ENCODE measurements at places on chromosomes 7 and 10.

DNA sequence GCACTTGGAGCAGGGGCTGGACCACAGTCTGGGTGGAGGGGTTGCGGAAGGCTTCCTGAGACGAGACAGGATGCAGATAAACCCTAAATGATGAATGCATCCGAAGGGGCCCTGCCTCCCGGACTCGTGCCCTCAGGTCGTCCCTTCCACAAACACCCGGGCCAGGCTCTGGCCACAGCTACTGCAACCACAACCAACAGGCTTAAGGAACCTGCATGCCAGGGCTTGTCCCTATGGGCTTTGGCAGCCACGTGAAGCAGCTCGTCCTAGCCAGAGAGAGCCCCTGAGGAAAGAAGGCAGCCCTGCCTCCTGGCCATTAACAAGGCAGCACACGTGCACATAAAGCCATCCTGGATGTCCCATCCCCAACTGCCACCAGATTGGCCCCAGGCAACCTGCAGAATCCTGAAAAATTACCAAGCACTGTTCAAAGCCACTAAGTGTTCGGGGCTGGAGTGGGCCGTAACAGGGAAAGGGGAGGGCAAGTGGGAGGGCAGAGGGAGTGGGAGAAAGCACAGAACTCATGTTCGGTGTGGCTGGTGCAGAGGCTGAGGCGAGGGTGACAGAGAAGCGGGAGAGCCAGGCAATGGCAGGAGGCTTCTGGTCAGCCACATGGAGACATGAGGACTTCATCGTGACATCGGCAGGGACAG lies 62.7 kb downstream of the MAD1L1 start:
- peak; percentile 61 for DNase-seq

DNA sequence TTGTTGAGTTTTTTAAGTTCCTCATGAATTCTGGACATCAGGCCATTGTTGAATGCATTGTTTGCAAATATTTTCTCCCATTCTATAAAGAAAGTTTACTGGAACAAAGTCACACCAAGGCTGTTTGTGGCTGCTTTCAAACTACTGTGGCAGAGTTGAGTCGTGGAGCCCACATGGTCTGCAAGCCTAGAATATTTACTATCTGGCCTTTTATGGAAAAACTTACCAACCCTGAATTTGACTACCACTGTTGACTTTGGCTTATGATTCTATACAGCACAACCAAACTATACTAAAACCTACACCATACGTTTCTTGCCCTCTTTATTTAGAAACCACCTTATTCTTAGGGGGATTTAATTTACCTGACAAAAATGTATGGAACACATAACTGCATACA lies 239.1 kb downstream of the KCNMA1 start:
- peak; percentile 67 for DNase-seq

GRCh38 chr10:52879091-52879807 lies 106.7 kb upstream of the MBL2 start:
- no peak for DNase-seq

DNA sequence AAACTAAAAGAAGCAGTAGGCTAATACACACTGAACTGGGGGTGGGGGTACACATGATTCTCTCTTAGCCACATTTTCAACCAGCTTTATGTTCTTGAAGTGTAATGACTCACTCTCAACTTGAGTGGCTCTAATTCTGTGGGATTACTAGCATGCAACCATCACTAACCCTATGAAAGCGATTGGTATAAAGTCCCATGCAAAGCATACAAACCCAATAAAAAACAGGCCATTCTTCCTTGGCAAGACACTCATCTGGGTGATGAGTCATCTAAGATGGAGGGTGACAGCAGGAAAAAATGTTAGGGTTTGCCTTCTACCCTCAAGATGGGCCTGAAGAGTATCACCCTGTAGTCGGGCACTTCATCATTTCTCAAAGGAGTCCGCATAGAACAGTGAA lies 14.9 kb upstream of the PON3 start:
- no peak for DNase-seq

DNA sequence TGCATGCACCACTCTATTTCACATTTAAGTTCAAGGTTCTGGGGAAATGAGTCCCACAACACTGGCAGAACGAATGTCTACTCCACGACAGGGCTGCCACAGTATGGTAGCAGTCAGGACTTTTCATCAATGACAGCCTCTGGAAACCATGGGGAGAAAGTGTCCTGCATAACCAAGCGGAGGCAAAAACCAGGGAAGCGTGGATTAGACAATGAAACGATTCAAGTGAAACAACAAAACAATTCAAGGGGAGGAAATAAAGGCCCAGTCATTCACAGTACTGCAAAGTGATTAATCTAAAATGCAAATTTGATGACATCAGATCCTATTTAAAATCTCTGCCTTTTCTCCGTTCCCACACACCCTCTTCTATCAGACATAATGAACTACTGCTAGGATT lies 168.2 kb downstream of the DPY19L1 start:
- DNase-seq: no peak
